ENCODE measurements at places on chromosomes 1 and 21.

- DNase-seq = peak; percentile 58
These were observed 826.4 kb downstream of the PLA2G4A start for GRCh38 chr1:187655104-187655503.

GRCh38 chr1:44973645-44974044, 12.8 kb downstream of the EIF2B3 start:
- no peak for DNase-seq

- no peak for DNase-seq
These were observed 125.4 kb downstream of the TBX15 start for GRCh38 chr1:118862755-118863154.

DNA sequence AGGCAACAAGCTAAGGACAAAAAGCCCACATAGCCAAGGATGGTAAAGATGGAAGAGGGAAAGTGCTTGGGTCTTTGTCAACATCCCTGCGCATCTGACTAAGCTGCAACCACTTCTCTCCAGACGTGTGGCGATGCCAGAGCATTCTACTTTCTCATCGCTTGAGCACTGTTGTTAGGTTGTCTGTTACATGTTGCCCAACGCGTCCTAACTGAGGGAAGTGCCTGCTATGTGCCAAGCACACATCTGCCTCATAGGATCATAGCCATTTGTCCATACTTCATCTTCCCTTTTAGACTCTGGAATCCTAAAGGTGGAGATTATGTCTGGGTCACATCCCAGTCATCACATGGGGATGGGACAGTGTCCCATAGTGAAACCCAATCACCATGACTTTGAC, 464.9 kb downstream of the MATN1 start:
- DNase-seq = no peak

DNA sequence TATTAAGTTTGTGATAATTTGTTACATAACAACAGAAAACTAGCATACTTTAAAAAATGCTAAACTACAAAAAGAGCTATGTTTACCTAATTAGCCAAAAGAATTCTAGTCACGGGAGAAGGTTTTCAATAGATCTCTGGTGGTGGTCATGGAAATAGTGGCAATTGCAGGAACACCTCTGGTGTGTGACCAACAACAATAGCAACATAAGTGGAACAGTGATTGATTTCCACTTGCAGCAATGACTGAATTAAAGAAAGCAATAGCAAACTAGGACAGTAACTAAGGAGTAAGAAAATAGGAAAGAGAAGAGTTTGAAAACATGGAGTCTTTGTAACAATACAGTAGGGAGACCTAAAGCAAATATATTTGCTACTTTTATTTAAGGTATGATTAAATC, 171.3 kb upstream of the ADGRL4 start:
- no peak for DNase-seq

DNA sequence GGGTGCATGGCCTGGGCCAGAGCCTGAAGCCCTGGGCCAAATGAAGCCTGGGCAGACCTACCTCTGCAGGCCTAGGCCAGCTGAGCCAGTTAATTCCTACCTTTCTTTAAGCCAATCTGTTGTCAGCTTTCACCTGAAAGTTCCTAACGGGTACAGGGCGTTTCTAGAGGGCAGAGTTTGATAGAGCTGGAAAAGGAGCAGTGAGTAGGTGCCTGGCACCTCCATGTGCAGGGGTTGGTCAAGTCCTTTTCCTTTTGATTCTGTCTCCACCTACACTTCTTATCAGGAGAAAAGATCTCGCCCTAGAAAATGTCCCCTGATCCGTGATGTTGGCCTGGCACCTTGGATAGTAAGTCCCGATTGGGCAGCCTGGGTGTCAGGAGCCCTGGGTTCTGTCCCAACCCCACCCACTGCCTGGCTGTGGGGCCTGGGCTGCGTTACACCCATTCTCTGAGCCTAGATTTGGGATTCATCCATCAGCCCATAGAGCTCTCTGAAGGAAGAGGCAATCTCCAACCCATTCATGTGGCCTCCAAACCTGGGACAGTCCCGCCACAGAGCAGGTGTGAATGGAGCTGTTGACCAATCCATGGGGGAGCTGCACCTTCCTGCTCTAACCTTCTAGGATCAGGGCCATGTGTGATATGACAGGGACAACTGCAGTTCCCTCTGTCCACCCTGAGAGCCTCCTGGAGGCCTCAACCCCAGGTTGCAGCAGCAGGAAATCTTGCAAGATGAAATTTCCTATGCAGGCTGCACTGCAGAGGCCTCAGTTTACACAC, 304.3 kb downstream of the MATN1 start:
- no peak for DNase-seq

- DNase-seq = no peak
These were observed 398.9 kb downstream of the MATN1 start for GRCh38 chr1:30324251-30325084.

DNA sequence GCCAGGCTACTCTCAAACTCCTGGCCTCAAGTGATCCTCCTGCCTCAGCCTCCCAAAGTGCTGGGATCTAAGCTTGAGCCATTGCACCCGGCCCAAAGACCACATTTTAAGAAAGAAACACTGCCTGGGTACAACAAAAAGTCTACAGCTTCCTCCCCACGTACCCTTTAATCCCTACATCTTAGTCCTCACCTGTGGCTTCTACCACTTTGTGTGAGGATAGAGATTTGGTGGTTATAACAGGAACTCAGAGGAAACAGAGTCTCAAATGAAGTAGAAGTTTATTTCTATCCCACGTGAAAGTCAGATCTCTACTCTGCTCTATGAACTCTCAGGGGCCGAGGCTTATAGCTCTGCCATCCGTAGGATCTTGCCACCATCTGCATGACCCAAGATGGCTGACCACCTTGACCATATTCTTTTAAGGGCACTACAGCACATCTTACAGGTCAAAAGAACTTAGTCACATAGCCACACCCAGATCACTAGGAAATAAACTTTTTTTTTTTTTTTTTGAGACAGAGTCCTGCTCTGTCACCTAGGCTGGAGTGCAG, 13.4 kb downstream of the GPX7 start:
- no peak for DNase-seq

- no peak for DNase-seq
These were observed 3.3 kb downstream of the CASZ1 start for GRCh38 chr1:10793129-10793651.

DNA sequence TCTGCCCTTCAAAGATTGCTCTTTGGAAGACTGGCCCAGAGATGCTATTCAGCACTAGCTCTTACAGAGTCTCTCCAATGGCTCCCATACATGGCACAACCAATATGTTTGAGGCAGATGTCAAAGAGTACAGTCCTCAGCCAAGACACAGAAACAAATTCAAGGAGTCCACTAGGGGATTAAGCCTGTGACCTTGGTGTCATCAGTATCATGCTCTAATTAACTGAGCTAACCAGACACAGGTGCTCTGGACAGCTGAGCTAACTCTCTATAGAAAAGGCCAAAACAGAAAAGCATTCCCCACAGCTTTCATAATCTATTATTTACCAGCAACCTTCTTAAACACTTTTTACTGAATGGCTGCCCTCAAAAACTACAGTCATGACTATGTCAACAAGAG, 666.0 kb upstream of the PLXNA2 start:
- DNase-seq = no peak

DNA sequence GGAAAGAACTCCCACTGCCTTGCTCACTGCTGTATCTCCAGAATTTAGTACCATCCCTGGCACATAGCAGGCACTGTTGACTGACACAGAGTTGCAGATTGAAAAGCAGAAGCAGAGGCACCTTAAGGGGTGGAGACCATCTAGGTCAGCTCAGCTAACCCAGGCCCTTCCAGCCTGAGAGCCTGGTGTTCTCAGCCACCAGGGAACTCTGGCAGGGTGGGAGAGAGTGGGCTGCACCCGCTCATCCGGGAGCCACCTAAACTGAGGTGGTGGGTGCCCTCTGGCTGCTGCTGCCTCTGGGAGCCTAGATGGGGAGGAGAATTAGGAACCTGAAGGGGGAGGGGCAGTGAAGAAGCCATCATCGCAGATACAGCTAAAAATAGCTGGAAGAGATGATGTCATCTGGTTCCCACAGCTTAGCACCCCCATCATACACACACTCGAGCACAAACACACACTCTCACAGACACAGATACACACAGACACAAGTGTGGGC, 1.5 kb upstream of the TSPAN1 start:
- DNase-seq = peak; percentile 61

DNA sequence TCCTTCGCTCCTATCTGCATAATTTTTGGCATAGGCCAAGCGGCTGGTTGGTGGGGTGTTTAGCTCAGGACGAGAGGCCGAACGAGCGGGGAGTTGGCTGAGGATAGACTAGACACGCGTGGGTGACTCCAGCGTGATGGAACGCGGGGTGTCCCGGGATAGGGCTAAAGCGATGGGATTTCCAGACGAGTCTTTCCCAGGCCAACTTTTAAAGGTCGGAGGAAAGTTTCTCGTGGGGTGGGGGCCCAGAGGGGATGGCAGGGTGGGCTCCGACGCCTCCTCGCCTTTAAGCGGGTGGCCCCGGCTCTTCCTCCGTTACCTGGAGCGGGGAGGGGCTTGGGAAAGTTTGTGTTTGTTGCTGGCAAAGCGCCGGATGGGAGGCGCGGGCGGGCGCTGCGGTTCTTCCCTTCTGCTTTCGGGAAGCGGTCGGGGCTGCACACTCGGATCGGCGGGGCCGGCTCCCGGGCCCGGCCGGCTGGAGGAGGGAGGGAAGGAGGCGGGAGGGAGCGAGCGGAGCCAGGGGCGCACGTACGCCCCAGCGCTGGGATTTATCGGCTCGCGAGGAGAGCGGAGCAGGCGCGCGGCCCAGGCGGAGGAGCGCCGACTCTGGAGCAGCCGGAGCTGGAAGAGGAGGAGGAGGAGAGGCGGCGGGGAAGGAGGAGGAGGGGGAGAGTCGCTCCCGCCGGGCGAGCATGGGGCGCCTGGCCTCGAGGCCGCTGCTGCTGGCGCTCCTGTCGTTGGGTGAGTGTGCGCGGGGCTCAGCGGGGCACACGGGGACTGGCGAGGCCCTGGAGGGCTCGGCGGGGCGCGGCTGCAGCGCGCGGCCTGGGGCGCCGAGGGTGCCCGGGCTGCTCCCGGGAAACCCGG, at the start of gene PTGFRN:
TSS of gene PTGFRN (plus strand) at position 405 of the 867 bp plus-strand sequence. CDS start at position 693, 288 bp downstream.
- DNase-seq = peak; percentile 6

DNA sequence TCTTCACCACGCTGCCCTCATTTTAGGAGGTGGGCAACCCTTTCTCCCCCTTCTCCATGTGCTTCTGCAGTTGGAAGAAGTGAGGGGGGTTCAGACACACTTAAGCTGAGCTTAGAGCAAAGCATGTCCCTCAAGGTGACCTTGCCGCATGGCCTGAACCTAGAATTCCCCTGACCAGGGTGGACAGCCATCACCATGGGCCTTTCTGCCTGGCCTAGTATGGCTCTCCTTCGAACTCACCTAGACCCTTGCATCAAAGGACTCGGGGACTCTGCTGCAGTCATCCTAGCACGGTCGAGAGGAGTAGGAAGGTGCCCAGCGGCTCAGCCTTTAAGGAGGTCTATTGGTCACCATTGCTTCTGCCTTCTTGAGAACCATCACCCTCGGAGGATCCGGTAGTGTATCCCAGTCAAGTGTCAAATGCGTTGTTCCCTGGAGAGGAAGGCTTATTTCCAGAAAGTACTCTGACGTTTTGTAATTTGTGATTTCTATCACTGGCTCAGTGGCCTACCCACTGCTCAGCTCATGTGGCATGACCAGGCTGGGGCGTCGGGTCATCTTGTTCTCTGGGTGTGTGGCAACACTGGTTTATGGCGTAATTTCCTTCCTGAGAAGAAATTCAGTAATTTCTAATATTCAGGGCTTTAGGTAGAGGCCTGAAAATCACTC, at the start of gene KCNE1:
TSS of gene KCNE1 (minus strand) at position 424 of the 669 bp plus-strand sequence. CDS start 62,576 bp downstream, outside the sequence.
- no peak for DNase-seq

- DNase-seq = peak; percentile 19
These were observed 29.2 kb downstream of the DNASE2B start for GRCh38 chr1:84427250-84428188.

DNA sequence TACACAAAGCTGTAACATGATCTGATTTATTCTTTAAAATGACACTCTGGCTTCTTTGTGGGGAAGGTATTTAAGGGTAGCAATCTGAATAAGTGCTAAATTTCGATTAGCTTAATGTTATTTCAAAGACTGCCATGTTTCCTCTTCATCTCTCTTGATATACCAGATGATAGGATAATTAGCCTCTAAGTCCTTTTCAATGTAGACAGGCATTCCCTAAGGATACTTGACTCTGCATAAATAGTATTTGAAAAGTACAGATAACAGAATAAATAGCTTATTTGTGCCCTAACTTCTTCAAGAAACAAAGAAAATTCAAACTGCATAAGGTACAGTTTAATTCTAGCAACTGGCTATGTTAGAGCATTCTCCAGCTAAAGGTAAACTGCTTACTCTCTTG, 46.2 kb downstream of the ARHGAP29 start:
- DNase-seq = no peak

GRCh38 chr1:42369471-42369870, 11.1 kb upstream of the RIMKLA start:
- DNase-seq = no peak

- peak; percentile 92 for DNase-seq
These were observed 89.5 kb downstream of the SCMH1 start for GRCh38 chr1:41152622-41153044.

GRCh38 chr1:244878681-244879080, 14.3 kb upstream of the HNRNPU start:
- DNase-seq = no peak

- peak; percentile 11 for DNase-seq
These were observed 735 bp downstream of the TTC13 start for GRCh38 chr1:230977761-230978490.

- no peak for DNase-seq
These were observed 48.5 kb downstream of the COL18A1 start for GRCh38 chr21:45453308-45453950.

DNA sequence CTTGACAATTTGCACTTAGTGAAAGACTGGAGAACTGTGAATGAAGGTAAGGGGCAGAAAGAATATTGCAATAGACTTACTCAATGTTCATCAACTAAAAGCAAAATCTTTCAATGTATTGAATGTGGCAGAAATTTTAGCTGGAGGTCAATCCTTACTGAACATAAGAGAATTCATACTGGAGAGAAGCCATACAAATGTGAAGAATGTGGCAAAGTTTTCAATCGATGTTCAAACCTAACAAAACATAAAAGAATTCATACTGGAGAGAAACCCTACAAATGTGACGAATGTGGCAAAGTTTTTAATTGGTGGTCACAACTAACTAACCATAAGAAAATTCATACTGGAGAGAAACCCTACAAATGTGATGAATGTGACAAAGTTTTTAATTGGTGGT, 80.7 kb downstream of the JMJD4 start:
- DNase-seq = no peak

DNA sequence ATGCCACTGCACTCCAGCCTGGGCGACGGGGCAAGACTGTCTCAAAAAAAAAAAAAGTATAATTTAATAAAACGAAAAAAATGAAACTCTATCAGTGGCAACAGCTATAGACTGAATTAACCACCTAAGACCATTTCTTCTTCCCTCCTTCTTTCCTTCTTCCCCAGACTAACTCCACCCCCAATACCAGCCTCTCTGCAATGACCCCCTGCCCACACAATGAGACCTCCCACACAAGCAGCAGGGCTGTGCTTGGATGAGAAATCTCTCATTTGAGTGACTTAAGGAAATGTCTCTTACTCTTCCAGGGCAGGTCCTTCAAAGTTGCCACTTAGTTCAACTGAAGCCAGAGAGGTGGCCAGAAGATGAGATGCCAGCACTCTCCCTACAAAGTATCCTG, 94.5 kb upstream of the SYT6 start:
- DNase-seq = no peak

- no peak for DNase-seq
These were observed 41.7 kb upstream of the ECE1 start for GRCh38 chr1:21331752-21332478.

GRCh38 chr1:202311875-202312635, 29.7 kb downstream of the UBE2T start:
- no peak for DNase-seq
